ENCODE measurements at places on chromosomes 1 and 21.

DNA sequence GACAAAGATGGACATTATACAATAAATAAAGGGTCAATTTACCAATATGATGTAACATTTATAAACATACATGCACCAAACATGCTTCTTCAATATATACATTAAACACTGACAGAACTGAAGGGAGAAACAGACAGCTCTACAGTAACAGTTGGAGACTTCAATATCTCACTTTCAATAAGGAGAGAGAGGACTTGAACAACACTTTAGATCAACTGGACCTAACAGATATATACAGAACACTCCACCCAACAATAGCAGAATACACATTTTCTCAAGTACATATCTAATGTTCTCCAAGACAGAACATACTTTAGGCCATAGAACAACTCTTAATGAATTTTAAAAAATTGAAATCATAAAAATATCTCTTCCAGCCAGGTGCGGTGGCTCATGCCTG, 50.6 kb upstream of the TTC39A start:
- no peak for DNase-seq

DNA sequence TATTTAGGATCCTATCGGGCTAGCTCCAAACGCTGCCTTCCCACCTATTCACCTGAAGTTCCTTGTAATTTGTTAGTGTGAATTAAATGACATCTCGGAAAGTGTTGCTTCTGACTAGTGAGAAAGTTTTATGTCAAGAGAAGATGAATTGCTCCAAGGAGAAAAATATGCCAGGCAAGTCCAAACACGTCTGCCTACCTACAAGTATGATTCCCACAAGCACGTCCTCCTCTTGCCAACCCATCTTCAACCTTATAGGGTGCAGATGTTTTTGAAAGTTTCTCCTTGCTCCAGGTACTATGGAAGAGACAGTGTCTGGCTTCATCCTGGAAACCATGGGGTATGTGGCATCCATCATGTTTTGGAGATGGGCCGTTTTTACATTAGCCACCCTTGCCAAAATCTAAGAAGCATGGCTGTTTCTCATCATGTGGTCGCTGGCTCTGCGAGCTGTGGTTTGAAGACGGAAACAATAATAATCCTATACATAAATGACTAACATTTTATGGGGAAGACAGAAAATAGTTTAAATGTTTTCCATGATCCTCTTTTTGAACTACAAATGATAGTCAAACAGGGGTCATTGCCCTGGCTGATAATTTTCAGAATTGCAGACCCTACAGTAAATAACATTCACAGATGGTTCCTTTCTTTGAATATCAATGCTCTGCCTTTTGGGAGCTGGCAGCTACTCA, 505.8 kb downstream of the SMYD3 start:
- no peak for DNase-seq

GRCh38 chr1:230278871-230279582, 147.1 kb downstream of the PGBD5 start:
- DNase-seq = no peak

GRCh38 chr1:212656730-212657129, 42.9 kb downstream of the BATF3 start:
- DNase-seq = no peak

DNA sequence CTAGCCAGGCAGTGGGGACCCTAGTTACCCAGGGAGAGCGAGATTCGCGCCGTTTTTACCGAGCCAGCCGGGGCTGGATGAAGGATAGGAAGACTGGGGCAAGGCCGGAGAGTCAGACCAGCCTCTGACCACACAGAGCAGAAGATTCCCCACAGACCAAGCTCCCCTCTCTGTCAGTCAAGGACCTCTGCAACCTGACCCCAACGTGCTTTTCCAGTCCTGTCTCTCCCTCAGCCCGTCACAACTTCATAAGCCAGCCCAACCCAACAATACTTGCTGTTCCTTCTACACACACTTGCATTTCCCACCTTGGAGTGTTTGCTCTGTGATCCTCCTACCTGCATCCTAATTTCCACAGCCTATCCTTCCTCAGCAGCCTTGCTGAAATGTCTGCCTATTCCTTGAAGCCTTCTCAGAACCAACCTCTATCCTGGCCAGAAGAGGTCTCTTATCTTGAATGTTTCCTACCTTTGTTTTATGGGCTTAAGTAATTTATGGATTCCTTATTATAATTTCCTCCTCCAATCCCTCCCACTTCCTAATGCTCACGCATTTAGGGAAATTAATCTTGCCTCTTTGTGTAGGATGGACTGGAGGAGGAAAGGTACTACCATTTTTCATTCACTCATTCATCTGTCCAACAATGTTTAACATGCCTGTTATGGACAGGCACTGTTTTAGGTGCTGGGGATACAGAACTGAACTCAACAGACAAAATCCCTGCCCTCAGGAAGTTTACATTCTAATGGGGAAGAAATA, at the start of gene GSTM3:
Gene GSTM3, minus strand, starts transcription at position 424 of the 759 bp plus-strand sequence. CDS start 751 bp downstream, outside the sequence.
- no peak for DNase-seq

DNA sequence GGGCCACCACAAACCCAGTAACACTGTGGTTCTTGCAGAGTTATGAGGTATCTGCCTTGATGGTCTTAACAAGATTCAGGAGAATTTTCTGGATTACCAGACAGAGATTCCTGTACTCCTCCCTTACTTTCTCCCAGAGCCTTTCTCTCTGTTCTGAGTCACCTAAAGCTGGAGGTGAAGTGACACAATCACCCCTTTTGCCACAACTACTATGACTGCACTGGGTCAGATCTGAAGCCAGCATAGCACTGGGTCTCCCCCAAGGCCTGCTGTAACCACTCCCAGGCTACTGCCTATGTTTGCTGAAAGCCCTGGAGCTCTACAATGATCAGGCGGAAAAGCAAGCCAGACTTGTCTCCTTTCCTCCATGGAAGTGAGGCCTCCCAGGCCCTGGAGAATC, 156.7 kb upstream of the NEGR1 start:
- no peak for DNase-seq

DNA sequence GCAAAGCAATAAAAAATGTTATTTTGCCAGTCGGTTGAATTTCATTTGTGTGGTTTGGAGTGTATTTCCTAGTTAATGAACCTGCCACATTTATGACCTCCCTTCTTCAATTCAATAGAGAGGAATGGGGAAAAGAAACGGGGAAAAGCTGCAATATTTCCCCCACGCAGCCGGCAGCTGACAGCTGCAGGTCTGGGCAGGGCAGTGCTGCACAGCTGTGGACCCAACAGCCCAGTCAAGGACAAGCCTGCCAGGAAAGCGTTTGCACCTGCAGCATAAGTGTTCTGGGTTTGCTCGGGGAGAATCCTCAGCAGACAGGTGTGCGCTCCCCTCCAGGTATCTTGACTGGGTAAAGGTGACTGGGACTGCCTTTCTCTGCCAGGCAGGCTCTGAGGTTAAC, 53.4 kb downstream of the FBXO2 start:
- no peak for DNase-seq

DNA sequence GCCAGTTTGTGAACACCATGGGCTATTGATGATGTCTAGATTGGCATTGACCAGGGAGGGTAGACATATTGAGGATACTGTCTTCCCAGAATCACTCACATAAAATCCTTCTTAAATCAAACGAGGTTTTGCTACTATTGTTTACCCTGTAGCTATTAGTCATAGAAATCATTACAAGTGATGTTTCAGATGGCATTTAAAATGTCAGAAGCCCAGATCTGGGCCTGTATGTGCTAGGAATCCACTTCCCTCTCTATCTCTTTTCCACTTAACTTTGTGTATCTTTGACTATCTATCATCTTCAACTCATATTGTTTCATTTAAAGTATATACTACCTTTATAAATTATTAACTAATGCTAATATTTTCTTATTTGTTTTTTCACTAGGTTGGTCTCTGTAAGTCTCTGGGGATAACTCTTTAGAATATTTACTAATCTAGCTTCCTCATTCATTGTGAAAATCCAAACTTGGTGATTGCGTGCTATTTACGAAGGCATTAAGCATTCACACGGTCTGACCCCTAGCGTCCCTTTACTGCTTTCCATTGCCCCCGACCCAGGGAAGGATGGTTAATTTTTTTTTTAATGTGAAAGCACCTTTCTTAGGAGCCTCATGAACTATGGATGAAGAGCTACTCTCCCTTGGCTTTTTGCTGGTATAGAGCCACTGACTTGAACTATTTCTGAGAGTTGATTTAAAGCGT, 281.8 kb downstream of the GPATCH2 start:
- DNase-seq = no peak

DNA sequence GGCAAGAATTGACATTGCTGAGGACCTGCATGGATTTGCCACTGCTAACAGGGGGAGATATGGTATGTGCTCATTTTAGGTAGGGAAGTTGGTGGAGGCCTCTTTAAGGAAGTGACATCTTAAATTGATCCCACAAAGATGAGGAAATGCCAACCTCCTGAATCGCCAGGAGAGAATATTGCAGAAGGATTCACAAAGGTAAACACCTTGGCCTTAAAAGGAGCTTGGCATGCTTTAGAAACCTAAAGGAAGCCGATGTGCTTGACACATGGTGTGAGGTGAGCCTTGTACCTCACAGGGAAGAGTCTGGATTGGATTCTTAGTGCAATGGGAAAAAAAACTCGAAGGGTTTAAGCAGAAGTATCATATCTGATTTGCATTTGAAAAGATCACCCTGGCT, 470.5 kb upstream of the DAB1 start:
- no peak for DNase-seq

GRCh38 chr1:12232221-12232620, 2.4 kb downstream of the VPS13D start:
- no peak for DNase-seq
